ENCODE measurements at places on chromosomes 7 and 10. TPM values are rescaled to one million over a fixed set of nuclear protein-coding genes. Genes with fewer than 3 reads are reported as not detected.

GRCh38 chr10:33277135-33277536, 57.3 kb downstream of the NRP1 start:
- DNase-seq: no peak
- no peaks in the 10 kb centered on the region for H3K36me3 ChIP-seq
- H3K4me1 ChIP-seq: peaks cover 43% of the 10 kb centered on the region
- H3K4me3 ChIP-seq: no peak overlapping the region
- peak overlapping the region; percentile 52 for H3K27ac ChIP-seq
- peaks cover 10% of the 10 kb centered on the region for H3K27me3 ChIP-seq

GRCh38 chr10:63388421-63389031, 77.3 kb downstream of the JMJD1C start:
- no peak for DNase-seq
- H3K36me3 ChIP-seq: no peaks in the 10 kb centered on the region
- peaks cover 17% of the 10 kb centered on the region for H3K4me1 ChIP-seq
- no peaks in the 10 kb centered on the region for H3K27me3 ChIP-seq
- no peak overlapping the region for H3K4me3 ChIP-seq

GRCh38 chr7:139914306-139915267, 85.5 kb downstream of the TBXAS1 start:
- no peak overlapping the region for H3K4me3 ChIP-seq
- H3K4me1 ChIP-seq: peaks cover 7% of the 10 kb centered on the region
- no peak overlapping the region for H3K27ac ChIP-seq

DNA sequence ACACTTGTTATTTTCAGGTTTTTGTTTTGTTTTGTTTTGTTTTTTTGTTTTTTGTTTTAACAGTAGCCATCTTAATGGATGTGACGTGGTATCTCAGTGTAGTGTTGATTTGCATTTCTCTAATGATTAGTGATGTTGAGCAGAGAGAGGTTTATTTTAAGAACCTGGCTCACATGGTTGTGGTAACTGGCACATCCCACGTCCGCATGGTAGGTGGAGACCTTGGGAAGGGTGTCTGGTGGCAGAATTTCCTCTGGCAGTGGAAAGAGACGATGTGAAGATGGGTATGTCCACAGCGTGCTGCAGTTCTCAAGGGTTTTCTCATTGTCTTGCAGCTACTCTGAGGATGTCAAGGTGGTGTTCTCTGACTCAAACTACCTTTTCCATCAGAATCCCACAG, 252.2 kb downstream of the GALNT17 start:
- no peaks in the 10 kb centered on the region for H3K36me3 ChIP-seq
- DNase-seq: no peak
- H3K27ac ChIP-seq: no peak overlapping the region
- H3K27me3 ChIP-seq: no peaks in the 10 kb centered on the region

DNA sequence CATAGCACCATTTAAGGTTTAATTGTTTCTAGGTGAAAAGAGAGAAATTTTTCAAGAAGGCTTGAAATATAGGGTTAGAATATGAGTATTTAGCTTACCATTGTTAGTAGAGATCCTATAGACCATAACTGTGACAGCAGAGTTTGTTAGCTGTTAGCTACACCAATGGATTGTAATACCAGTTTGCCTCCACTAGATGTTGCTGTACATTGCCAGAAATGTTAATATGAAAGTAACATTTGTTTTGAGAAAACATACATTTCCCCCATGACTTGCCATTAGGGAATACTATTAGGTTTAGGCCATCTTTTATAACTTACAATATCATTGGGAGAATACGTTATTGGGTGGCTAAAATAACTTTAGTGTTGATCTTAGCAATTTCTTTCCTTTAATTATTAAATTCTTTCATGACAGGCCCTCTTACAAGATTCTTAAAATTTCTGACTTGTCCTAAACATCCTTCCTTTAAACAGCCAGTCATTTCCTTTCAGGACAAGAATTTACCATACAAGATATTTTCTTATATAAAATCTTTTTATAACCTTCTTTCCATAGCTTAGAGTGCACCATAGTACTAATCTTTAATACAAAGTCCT, 39.5 kb downstream of the ZNF117 start:
- H3K27me3 ChIP-seq: peaks cover 31% of the 10 kb centered on the region
- no peaks in the 10 kb centered on the region for H3K36me3 ChIP-seq
- H3K4me1 ChIP-seq: peaks cover 21% of the 10 kb centered on the region

GRCh38 chr10:70432561-70433263, 8.8 kb downstream of the NODAL start:
- peaks cover 41% of the 10 kb centered on the region for H3K4me1 ChIP-seq
- DNase-seq: no peak
- H3K4me3 ChIP-seq: no peak overlapping the region
- peaks cover 47% of the 10 kb centered on the region for H3K36me3 ChIP-seq
- H3K27ac ChIP-seq: no peak overlapping the region

DNA sequence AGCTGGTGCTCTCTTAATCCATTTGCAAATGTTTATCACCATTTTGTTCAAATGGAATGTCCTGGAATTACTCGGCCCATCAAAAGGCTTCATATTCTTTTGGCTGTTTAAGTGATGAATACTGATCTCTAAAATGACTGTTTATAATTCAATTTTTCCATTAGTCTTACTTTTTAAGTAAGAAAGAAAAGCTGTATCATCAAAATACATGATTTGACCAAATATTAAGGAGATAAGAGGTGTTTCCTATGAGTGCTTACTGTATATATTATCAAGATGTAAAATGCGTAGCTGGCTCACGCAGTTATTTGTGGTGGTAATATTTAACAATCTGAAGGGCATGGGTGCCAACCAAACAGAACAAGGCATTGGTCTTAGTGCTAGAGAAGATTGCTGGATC, 51.2 kb downstream of the OTUD1 start:
- no peak overlapping the region for H3K4me3 ChIP-seq
- no peak overlapping the region for H3K27ac ChIP-seq
- no peaks in the 10 kb centered on the region for H3K36me3 ChIP-seq
- DNase-seq: no peak
- no peaks in the 10 kb centered on the region for H3K27me3 ChIP-seq
- no peaks in the 10 kb centered on the region for H3K4me1 ChIP-seq

GRCh38 chr10:5876181-5876768, 13.4 kb downstream of the ANKRD16 start:
- DNase-seq: peak; percentile 16
- H3K27me3 ChIP-seq: no peaks in the 10 kb centered on the region
- H3K36me3 ChIP-seq: no peaks in the 10 kb centered on the region
- H3K27ac ChIP-seq: no peak overlapping the region
- H3K4me3 ChIP-seq: no peak overlapping the region

GRCh38 chr7:124257638-124258308, 224.9 kb upstream of the TMEM229A start:
- no peaks in the 10 kb centered on the region for H3K27me3 ChIP-seq
- H3K27ac ChIP-seq: no peak overlapping the region
- no peak overlapping the region for H3K4me3 ChIP-seq
- H3K36me3 ChIP-seq: no peaks in the 10 kb centered on the region
- no peaks in the 10 kb centered on the region for H3K4me1 ChIP-seq

- peak overlapping the region; percentile 95 for H3K27ac ChIP-seq
- H3K27me3 ChIP-seq: no peaks in the 10 kb centered on the region
- peaks cover 92% of the 10 kb centered on the region for H3K4me1 ChIP-seq
Measured at GRCh38 chr7:150453181-150453580, 2.8 kb downstream of the GIMAP8 start.

GRCh38 chr7:953547-954327, 743 bp downstream of the ADAP1 start:
- H3K4me3 ChIP-seq: peak overlapping the region; percentile 51
- H3K27me3 ChIP-seq: peaks cover 17% of the 10 kb centered on the region
- H3K4me1 ChIP-seq: peaks cover 23% of the 10 kb centered on the region
- no peaks in the 10 kb centered on the region for H3K36me3 ChIP-seq
- DNase-seq: peak; percentile 92
- peak overlapping the region; percentile 52 for H3K27ac ChIP-seq

- H3K27ac ChIP-seq: no peak overlapping the region
- no peak for DNase-seq
- no peak overlapping the region for H3K4me3 ChIP-seq
- no peaks in the 10 kb centered on the region for H3K27me3 ChIP-seq
Measured at GRCh38 chr10:64515970-64516699, 994.9 kb downstream of the REEP3 start.

DNA sequence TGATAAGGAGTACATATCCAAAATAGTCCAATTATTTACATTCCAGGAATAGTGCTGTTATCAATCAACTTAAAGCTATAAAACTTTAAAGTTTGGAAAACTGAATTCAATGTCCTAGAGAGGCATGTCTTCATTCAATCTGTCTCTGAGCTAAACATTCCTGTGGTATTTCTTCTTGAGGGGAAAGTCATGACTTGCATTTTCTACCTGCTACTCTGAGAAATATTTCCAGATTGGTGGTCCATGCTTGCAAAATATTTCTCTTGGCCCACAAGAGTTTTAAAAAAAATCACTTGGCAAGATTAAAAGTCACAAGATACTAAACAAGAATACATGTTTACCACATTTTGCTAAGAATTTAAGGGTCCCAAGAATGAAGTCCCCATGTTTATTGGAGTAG, 63.6 kb upstream of the HGF start:
- no peak overlapping the region for H3K4me3 ChIP-seq
- no peaks in the 10 kb centered on the region for H3K36me3 ChIP-seq
- no peak for DNase-seq
- no peaks in the 10 kb centered on the region for H3K4me1 ChIP-seq
- no peaks in the 10 kb centered on the region for H3K27me3 ChIP-seq

- no peaks in the 10 kb centered on the region for H3K27me3 ChIP-seq
- H3K4me3 ChIP-seq: no peak overlapping the region
- H3K27ac ChIP-seq: peak overlapping the region; percentile 57
- H3K4me1 ChIP-seq: peaks cover 72% of the 10 kb centered on the region
- peak; percentile 79 for DNase-seq
Measured at GRCh38 chr7:100372694-100373093, 593 bp upstream of the PILRA start.

GRCh38 chr7:94391726-94392392, 2.8 kb upstream of the COL1A2 start:
- H3K27ac ChIP-seq: peak overlapping the region; percentile 35
- H3K4me3 ChIP-seq: no peak overlapping the region
- no peak for DNase-seq
- no peaks in the 10 kb centered on the region for H3K36me3 ChIP-seq

Gene OR2A12
- polyA plus RNA-seq: not detected

GRCh38 chr7:129014501-129015101, 40.3 kb downstream of the TNPO3 start:
- peaks cover 52% of the 10 kb centered on the region for H3K36me3 ChIP-seq
- no peak overlapping the region for H3K4me3 ChIP-seq
- no peaks in the 10 kb centered on the region for H3K27me3 ChIP-seq
- no peak overlapping the region for H3K27ac ChIP-seq
- peaks cover 4% of the 10 kb centered on the region for H3K4me1 ChIP-seq

GRCh38 chr10:43037440-43037839, 39.4 kb upstream of the RET start:
- H3K36me3 ChIP-seq: no peaks in the 10 kb centered on the region
- H3K4me3 ChIP-seq: no peak overlapping the region
- no peak overlapping the region for H3K27ac ChIP-seq
- no peaks in the 10 kb centered on the region for H3K4me1 ChIP-seq
- DNase-seq: peak; percentile 69

- H3K27me3 ChIP-seq: no peaks in the 10 kb centered on the region
- no peaks in the 10 kb centered on the region for H3K4me1 ChIP-seq
- H3K27ac ChIP-seq: no peak overlapping the region
Measured at GRCh38 chr10:116802474-116802873, 46.8 kb upstream of the ENO4 start.

DNA sequence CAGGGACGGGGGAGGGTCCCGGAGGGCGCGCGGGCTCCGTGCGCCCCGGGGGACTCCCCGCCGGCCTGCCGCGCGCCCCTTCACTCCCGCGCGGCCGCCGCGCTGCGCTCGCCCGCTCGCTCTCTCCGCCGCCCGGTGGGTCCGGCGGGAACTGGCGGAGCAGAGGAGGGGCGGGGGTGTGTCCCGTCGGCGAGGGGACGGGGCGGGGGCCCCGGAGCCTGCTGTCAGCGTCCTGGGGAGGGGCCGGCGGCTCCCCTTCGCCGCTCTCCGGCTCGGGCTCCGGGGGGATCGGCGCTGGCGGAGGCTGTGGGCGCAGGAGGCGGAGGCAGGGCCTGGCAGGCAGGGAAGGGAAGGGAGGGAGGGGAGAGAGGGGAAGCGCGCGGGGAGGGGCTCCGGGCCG, at the start of gene SH3PXD2A:
Gene SH3PXD2A, minus strand, starts transcription at position 153 of the 400 bp plus-strand sequence. CDS start 310 bp downstream, outside the sequence.
- peak; percentile 74 for DNase-seq
- H3K36me3 ChIP-seq: no peaks in the 10 kb centered on the region
- peaks cover 14% of the 10 kb centered on the region for H3K4me1 ChIP-seq
- peaks cover 8% of the 10 kb centered on the region for H3K27me3 ChIP-seq
- peak within 1 kb of the TSS; percentile 58 for H3K27ac ChIP-seq

Gene NPTX2
- polyA plus RNA-seq: 6.0 TPM

GRCh38 chr7:66213637-66214036, 8.5 kb downstream of the TPST1 start:
- no peaks in the 10 kb centered on the region for H3K4me1 ChIP-seq
- no peak for DNase-seq
- no peak overlapping the region for H3K27ac ChIP-seq
- H3K27me3 ChIP-seq: no peaks in the 10 kb centered on the region
- no peak overlapping the region for H3K4me3 ChIP-seq

GRCh38 chr10:34097682-34098081, 717.4 kb downstream of the PARD3 start:
- no peak for DNase-seq
- no peak overlapping the region for H3K4me3 ChIP-seq
- H3K27me3 ChIP-seq: no peaks in the 10 kb centered on the region

DNA sequence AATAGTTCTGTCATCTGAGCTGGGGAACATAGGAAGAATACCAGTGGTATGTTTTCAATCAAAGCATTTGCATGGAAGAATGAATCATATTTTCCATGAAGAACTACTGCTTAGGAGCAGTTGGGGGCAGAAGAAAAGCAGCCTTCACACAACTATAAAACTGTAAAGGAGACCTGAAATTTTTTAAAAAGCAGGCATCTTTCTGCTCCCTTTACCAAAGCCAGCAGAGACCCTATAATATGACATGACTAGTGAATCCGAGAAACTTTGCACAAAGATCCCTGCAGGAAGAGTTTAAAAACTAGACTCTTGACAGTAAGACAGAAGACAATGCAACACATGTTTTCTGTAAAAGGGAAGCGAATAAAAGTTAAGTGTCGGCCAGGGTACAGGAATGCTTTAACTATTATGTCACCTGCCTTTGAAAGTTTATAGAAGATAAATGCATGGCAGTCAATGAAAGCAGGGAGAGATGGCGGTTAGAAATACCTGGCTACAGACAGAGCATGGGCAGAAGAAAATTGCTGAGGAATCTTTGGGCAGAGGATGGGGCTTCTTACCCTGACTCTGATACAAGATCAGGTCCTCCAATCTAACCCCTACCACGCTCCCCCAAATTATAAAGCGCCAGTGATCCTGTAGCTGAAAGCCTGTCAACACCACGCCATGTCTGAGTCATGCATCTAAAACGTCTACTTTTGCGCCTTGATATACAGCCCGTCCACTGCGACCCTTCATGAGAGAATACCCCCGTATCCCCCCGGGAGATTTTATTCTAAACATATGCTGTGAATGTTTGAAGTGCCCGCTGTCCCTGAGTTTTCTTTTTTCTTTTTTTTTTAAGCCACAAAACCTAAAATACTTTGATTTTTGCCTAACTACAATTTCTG, 93.1 kb downstream of the GLI3 start:
- no peak for DNase-seq
- no peaks in the 10 kb centered on the region for H3K36me3 ChIP-seq
- H3K27me3 ChIP-seq: no peaks in the 10 kb centered on the region
- no peak overlapping the region for H3K27ac ChIP-seq

Gene KIAA1549
- 0.09 TPM for polyA plus RNA-seq

- peaks cover 6% of the 10 kb centered on the region for H3K4me1 ChIP-seq
- H3K36me3 ChIP-seq: no peaks in the 10 kb centered on the region
- no peak overlapping the region for H3K27ac ChIP-seq
Measured at GRCh38 chr10:118568327-118568848, 27.1 kb downstream of the PRLHR start.

All from spleen (tissue), 13 donors.